ENCODE measurements at places on chromosomes 1 and 21.
A peak's percentile ranks its signal among the peaks of the same experiment; 100 is the strongest.

GRCh38 chr1:32345289-32345827 lies 9.3 kb upstream of the MARCKSL1 start:
- peak; percentile 82 for DNase-seq

- peak; percentile 18 for DNase-seq
These were observed 1471.7 kb upstream of the B3GALT2 start for GRCh38 chr1:194658090-194658439.

GRCh38 chr1:9855186-9855585 lies 31.4 kb upstream of the CLSTN1 start:
- DNase-seq, result no peak

GRCh38 chr1:48530727-48531351 lies 58.8 kb upstream of the SPATA6 start:
- DNase-seq, result peak; percentile 51

- no peak for DNase-seq
These were observed 85.1 kb upstream of the PLXNA2 start for GRCh38 chr1:208329300-208329699.

DNA sequence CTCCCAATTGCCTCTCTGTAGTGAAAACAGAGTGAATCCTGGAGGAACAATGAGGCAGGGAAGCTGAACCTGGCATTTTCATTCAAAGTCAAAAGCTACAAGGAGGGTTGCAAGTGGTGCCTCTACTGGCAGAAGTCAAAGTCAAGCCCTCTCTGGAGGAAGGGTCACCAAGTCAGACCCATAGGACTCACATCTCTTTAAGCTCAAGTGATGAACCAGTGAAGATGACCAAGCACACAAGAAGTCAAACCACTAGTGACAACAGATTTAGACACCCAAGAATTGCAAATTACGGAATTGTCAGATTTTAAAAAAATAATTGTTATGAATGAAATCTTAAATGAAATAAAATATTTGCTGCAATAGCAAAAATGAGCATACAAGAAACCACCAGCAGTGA lies 81.1 kb upstream of the ATP1B1 start:
- DNase-seq, result no peak

DNA sequence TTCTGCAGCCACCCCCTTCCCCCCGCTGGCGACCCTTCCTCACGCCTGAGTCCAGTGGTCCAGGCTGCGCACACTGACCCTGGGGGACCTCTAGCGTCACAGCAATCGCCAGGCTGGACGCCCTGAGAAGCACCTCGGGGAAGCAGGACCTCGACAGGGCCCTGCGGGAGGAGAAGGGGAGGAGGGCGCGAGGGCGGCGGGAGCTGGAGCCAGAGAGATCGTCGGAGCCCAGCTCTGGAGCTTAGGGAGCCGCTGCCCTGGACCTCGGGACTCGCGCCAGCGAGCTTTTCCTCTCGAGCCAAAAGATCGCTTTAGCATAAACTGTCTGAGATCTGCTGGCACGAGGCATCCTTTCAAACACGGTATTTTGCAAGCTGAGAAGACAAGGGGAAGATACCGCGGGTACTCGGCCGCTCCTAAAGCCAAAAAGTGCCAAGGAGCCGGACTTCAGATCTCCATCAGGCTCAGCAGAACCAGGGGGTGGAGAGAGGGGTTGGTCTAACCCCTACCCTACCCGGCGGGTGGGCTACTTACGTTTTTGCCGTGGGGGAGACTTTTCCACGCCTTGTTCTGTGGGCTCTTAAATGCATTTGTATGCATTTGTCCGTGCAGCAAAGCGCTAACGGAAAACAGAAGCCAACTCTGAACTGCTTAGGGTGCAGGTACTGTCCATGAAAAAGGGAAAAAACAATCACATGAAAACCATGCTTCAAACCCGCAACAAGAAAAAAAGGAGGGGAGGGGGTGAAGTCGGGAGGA lies 586 bp downstream of the COL24A1 start:
- peak; percentile 45 for DNase-seq

DNA sequence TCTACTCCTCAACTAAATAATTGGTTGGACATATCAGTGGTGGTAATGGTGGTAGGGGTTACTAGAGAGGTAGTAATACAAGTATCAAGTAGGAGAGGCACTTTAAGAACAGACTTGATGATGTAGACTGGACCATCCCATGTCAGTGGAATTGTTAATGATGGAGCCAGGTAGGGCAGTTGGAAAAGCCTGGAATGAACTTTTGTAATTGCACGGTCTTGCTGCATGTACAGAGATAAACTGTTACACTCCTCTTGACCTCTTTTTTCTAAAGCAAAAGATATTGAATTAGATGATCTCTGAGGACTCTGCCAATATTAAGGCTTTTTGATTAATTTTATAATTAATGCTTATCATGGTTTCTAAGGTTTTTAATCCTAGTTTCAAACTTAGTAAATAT lies 5.8 kb downstream of the HMGCS2 start:
- no peak for DNase-seq

GRCh38 chr1:78060857-78061563 lies 15.2 kb downstream of the GIPC2 start:
- no peak for DNase-seq

- DNase-seq, result no peak
These were observed 21.4 kb downstream of the STUM start for GRCh38 chr1:226569879-226570547.

GRCh38 chr1:74681449-74681848 lies 7.9 kb upstream of the ERICH3 start:
- no peak for DNase-seq

DNA sequence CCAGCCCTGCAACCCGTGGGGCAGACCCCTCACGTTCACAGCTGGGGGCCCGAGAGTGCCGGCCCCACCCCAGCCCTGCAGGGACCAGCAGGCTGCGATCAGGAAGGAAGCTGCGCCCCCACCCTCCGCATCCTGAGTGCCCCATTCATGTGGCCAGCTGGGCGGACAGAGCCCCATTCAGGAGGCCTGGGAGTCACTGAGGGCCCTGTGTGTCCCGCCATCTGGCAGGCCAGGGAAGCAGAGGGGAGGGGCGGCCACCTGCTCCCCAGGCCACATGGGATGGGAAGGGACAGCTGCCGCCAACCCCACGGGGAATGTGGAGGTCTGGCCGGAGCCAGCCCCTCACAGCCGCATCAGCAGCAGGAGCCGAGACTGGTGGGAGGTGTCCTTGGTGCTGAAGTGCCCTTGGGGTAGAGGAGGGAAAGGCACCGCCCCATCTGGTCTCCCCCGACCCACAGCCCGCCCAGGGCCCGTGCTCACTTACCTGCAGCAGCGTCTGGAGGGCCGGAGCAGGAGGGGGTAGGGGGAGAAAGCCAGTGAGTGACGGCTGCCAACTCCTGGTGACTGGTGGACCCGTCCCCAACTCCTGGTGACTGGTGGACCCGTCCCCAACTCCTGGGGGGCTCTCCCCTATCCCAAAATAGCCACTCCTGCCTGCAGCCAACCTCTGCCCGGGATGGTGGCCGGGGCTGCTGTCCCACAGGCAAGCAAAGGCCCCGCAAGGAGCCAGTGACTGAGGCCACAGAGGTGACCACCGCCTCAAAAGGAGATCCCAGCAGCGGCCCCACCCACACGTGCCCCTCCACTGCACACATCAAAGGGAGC lies 8.7 kb downstream of the ACAP3 start:
- DNase-seq, result no peak

- DNase-seq, result no peak
These were observed 53.1 kb upstream of the CACNA1E start for GRCh38 chr1:181430015-181430885.

DNA sequence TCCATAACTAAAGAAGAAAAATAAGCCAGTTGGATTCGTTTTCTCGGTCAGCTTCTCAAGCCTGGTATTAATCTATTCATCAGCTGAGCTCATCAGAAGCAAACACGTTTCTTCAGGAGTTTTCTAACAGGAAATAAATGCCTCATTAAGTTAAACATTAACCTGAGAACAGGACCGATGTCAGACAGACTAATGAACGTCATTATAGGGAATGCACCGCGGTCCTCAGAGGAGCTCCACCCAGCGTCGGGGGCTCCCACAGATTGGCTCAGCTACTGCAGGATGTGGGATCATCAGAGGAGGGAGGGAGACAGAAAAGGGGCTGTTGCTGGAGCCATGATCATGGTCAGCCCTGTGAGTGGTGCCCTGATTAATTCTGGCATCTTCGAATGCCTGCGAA lies 615.4 kb downstream of the PTPRU start:
- DNase-seq, result no peak

DNA sequence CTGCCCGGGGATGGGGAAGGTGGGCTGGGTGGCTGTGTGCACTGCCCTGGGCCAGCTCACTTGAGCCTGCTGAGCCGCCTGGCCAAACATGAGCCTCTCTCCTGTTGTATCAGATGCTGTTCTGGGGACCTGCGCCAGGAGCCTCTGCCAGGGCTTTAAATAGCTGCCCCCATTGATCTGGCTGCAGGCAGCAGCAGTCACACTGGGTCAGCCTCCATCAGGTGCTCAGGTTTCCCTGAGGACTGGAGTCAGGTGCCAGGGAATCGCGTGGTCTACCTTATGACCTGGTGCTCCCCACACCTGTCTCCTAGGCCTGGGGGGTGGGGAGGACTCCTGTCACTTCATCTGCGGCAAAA lies 700 bp upstream of the CCDC28B start:
- DNase-seq, result no peak

GRCh38 chr1:107877745-107878144 lies 87.2 kb downstream of the VAV3 start:
- no peak for DNase-seq

DNA sequence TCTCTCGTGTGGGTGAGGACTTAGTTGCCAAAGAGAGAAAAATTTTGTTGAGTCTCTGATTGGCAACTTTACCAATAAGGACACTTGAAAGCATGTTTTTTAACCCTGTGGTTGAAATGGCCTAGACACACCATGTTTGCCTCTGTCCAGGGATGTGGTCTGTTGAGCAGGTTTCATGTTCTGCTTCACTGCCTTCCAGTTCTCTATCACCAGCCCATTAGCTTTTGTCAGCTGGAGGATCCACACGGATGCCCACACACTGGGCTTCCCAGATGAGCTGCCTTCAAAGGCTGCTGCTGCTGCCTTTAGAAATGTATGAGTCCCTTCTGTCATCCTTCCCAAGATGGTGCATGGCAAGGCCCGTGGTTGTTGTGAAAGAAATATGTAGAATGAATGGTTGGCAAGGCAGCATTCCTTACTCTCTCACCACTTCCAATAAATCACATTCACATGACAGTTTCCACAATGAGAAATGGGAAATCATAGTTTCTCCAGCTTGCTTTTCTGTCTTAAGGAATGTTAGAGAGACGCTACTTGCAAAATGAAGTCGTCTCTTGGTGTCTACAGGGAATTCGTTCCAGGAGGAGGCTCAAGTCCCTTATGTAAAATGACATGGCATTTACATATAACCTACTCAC lies 108.2 kb upstream of the SLC35F3 start:
- DNase-seq, result no peak

DNA sequence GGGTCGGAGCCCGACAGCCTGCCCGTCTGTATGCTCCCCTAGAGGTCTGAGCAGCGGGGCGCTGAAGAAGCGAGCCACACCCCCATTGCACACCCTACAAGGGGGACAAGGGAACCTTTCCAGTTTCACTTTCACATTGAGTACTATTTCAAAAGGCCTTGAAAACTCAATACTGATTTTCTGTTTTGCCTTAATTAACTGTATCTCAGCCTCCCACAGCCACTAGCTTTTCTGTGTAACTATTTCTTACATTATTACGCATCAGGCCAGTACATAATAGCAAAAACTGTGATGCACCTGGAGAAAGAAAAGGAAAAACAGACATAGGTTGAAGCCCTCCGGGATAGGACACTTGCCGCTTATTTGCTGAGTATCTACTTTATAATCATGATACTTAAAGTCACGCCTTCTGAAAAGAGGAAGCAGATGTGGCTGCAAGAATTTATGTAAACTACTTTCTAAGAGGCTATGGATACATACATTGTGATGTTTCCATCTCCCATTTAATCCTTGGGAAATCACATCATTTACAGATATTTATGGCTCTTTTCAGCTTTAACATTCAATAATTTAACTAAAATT lies 1719.5 kb downstream of the MRPL39 start:
- no peak for DNase-seq

DNA sequence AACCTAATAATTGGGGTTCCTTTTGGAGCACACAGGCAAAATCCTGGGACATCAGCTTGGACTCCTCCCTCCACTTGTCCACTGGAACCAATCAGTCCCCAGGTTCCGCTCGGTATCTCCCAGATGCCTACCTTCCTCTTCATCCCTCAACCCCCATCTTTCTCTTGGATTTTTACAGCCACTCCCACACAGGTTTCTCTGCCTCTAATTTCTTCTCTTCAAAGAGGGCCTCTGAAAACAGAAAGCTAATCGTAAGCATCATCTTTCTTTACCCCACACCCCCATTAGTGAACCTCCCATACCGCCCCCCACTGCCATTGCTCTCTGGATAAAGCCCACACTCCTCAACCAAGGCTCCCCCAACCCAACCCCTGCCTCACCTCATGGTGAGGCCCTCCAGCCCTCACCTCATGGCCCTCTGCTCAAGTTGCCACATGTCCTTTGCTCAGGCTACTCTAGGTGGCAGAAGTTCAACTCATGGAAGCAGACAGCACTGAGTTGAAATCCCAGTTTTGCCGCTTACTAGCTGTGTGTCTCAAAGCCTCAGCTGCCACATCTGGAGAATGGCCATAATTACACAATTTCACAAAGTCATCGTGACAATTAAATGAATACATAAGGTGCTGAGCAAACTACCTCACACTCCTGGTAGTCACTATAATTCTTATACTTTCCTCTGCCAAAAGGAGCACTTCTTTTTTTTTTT lies 18.1 kb upstream of the WASF2 start:
- no peak for DNase-seq

GRCh38 chr1:66747501-66747900 lies 4.8 kb upstream of the DYNLT5 start:
- DNase-seq, result no peak

DNA sequence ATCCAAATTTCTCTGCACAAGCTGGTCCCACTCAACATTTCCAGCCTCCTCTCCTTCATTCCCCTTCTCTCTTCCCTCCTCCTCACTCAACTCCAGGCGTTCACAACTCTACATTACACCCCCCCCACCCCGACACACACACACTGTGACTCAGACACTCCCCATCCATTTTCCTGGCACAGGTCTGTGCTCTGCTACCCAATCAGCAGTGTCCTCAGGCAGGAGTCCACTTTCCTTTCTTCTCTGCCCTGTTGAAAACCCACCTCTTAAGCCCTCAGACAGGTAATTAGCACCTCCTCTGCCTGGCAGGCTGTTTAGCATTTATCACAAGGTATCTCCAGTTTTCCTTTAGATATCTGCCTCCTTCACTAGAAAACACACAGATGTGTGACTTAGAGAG lies 8.8 kb upstream of the LMX1A start:
- DNase-seq, result no peak
